ENCODE measurements at places on chromosomes 4 and X. TPM values are rescaled to one million over a fixed set of nuclear protein-coding genes. Genes with fewer than 3 reads are reported as not detected.

Gene PRDM5
- total RNA-seq, result 10.6 TPM

Gene SCML1
- 8.4 TPM for total RNA-seq

Gene FGFR3
- 4.3 TPM for total RNA-seq

Gene IDUA
- total RNA-seq, result 53.0 TPM

Gene PPP2R2C
- 0.94 TPM for total RNA-seq

Gene TSPAN5
- total RNA-seq, result 57.7 TPM

Gene CYTL1
- 67.3 TPM for total RNA-seq

GRCh38 chrX:20132666-20133065 lies 9.0 kb downstream of the EIF1AX start:
- no peak for DNase-seq

- DNase-seq, result no peak
These were observed 73.7 kb upstream of the ANK2 start for GRCh38 chr4:112975567-112976355.

- DNase-seq, result no peak
These were observed 398.5 kb downstream of the GPM6A start for GRCh38 chr4:175413561-175413960.

DNA sequence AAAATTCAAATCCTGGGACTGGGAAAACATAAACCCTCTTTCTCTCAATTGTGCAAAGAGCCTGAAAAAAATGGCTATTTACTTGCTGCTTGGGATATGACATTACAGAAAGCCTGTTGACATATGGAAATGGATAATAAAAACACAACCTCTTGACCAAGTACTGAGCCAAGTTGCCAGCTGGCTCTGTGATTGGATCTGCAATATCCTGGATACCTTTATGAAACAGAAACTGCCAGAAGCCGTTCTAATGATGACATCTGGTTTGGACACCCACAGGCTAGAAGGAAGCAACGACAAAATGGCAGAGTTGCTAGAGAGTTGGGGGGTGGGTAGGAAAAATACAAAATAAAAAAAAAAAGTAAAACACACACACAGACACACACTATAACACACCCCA lies 481.4 kb downstream of the FAT4 start:
- no peak for DNase-seq

GRCh38 chr4:154622598-154622997 lies 10.1 kb upstream of the FGG start:
- DNase-seq, result no peak

DNA sequence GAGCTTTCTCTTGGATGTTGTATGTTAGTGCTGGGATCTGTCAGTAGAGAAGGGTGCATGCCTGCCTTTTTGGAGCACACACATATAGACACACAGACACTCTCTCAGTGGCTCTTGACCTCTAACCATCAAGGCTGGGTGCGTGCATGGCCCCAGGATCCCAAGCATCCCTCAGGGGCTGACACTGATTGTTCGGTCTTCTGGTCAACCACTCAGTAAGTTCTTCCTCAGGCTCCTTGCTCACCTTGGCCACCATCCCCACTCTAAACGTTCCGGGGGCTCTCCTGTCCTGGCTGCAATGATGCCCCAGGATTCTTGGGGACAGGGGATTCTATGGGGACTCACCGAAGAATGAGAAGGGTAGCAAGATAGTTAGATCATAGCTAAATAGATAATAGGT lies 179.6 kb downstream of the SHOX start:
- DNase-seq, result no peak

GRCh38 chr4:88018466-88018865 lies 11.0 kb downstream of the PKD2 start:
- no peak for DNase-seq

- no peak for DNase-seq
These were observed 267.4 kb downstream of the RAPGEF2 start for GRCh38 chr4:159370286-159370685.

DNA sequence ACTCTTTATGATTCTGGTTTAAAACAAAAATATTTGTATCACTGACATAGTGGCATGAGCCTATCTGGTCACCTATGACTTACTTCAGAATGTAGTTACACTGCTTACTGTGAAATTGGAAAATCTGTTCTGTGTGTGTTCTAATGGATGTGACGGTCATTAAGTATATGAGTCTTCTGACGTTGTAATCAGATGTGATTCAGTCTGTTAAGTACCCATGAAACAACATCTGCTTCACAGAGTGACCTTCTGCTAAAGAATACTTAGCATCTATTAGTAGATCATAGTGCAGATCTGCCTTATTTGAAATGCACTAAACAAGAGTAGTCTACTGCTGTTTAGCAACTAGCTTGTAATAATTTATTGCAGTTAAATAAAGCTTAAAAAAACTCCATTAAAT lies 317.1 kb downstream of the DCTD start:
- no peak for DNase-seq

DNA sequence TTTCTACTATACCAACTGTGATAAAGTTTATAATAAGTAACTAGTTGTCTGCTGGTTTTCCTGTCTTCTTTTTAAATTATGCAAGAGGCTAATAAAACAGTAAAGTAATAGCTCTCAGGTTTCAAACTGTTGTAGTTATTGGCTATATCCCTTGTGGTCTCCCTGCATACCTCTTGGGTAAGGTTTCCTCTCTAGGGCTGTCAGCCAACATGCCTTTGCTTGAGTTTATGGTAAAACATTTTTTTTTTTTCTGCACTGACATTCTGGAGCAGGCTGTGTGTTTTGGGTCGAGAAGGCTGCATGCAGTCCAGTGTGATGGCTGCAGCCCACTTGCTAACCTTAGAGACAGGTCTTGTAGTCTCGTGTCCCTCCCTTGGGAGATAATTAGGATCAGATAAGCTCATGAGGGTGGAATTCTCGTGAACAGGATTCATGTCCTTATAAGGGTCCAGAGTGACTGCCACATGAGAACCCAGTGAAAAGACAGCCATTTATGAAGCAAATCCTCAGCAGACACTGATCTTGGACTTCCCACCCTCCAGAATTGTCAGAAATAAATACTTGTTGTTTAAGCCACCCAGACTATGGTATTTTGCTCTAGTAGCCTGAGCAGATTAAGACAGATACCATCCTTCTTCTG lies 831.2 kb downstream of the CCSER1 start:
- no peak for DNase-seq

DNA sequence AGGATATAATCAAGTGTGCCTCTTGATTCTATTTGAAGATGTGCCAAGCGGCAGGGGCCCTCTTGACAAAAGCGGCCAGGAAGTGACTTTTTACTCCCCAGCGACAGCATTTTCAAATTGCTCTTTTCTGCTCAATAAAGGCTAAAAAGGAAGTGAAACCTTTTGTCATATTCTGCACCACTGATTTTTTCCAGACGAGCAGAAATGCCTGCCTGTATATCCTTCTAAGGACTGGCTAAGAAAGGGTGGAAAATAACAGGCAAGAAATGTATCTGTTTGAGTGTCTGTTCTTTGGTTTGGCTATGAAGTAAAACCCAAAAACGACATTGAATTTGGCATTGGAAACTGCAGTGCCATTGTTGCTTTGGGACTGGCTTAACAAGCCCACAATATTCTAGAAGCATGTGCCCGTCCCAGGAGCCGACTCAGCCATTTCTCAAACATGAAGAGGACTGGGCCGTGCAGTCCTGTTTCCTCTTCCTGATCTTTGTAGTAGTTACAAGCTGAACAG lies 25.4 kb downstream of the TMSB4X start:
- DNase-seq, result no peak

DNA sequence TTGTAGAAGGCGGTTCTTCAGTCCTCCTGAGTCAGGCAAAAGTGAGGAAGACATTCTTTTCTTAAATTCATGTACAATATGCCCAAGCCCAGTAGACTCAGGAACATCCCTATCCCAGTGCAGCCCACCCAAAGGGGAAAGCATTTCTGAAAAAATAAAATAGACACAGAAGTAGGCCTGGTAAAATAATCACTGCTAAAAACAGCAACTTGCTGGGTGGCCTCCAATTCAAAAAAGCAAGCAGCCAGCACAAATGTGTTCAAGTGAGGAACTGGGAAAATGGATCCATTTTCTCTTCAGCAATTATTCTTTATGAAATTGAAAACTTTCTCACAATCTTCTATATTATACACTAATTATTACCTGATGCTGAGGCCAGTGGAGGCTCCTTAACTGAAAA lies 165.4 kb downstream of the PCDH19 start:
- no peak for DNase-seq

DNA sequence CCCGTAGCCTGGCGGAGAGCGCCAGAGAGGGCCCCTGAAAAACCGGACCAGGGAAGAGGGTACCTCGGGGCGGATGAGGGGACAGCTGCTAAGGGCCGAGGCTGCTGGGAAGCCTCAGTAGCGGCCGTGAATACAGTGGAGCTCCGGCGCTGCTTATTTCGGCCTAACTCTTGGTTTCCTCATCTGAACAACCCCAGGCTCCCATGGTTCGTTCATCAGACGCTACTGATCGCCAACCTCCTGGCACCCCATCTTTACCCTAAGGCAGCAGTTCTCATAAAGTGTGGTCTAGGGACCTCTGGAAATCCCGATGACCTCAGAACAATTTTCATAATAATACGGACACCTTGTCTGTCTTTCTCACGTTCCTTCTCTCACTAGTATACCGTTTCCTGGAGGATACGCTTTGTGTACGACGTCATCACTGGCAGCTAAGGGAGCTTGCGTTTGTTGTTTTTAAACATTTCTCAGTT lies 645 bp upstream of the RAB28 start:
- DNase-seq, result no peak

GRCh38 chrX:100484971-100485370 lies 74.9 kb upstream of the PCDH19 start:
- no peak for DNase-seq

- DNase-seq, result no peak
These were observed 29.3 kb downstream of the RGS12 start for GRCh38 chr4:3322059-3322550.

GRCh38 chrX:136531951-136532350 lies at the start of gene VGLL1:
TSS of gene VGLL1 (plus strand) at chrX:136532215. CDS start at chrX:136536021, 3,806 bp downstream.
- DNase-seq, result no peak

DNA sequence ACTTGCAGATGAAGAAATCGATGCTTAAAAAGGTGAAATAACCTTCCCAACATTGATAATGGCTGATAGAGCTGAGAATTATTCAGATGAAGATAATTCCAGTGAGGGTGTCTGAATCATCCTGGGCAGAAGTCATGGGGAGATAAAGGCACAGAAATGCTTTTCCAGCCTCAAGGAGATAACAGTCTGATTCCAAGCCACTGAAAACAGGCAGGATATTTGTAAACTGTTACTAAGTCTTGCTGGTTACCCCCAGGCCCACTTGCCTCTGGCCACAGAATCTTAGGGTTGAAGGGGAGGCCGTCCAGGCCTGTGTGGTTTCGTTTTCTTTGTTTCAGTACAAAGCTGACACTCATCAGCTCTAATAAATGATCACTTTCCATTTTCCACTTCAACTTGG lies 158.5 kb downstream of the SH3KBP1 start:
- DNase-seq, result no peak
